Right cardiac atrium (tissue), 5 donors: ENCODE measurements at places on chromosomes 6 and 20. TPM values are rescaled to one million over a fixed set of nuclear protein-coding genes. Genes with fewer than 3 reads are reported as not detected.

GRCh38 chr6:16061818-16062217 lies 67.1 kb upstream of the MYLIP start:
- DNase-seq, result no peak

- DNase-seq, result no peak
Observed at GRCh38 chr6:15184441-15184861, 61.4 kb upstream of the JARID2 start.

GRCh38 chr20:10002866-10003265 lies 31.9 kb upstream of the ANKEF1 start:
- DNase-seq, result no peak

The LIN28B gene
- not detected for total RNA-seq

The CLVS2 gene
- not detected for total RNA-seq

The TSPO2 gene
- total RNA-seq, result not detected

GRCh38 chr20:50735813-50736212 lies 4.4 kb downstream of the PARD6B start:
- no peak for DNase-seq

The RBBP8NL gene
- not detected for total RNA-seq

The CCM2L gene
- total RNA-seq, result 9.6 TPM

DNA sequence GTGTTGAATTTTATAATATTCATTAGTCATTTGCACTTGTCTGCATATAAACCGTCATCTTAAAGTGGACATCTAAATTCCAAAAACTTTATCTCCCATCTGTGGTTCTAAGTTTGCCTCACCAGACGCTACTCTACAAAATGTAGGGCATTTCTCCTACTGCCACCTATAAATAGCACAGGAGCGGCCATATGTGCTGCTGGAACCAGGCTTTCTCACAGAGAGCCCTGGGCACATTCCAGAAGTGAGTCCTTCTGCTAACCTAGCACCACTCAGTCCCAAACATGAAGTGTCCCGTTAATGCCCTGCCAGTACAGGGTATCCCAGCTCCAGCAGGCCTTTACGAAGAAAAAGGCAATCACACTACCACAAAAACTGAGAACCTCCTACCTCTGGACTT lies 153.7 kb downstream of the TMEM242 start:
- DNase-seq, result no peak

The NNAT gene
- 0.60 TPM for total RNA-seq

The NEU1 gene
- 28.2 TPM for total RNA-seq

DNA sequence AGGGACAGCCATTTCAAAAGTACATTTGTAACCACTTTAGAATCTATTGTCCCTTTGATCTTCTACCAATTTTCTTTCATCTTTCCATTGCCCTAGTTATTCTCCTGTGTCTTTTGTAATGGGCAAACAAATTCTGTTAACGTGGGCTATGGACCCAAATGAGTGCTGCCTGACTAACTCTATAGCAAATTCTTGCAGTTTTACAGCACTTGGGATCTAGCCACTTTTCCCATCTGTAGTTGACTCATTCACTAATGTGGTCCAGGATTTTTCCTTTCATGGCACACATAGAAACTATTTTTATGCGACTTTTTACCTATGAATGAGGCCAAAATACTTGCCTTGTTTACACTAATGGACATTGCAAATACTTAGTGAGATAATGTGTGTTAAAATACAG lies 52.0 kb downstream of the GRIK2 start:
- no peak for DNase-seq

- DNase-seq, result no peak
Observed at GRCh38 chr6:118708055-118708454, 56.7 kb upstream of the CEP85L start.

The DTD1 gene
- total RNA-seq, result 11.1 TPM

GRCh38 chr6:125961117-125961516 lies 4.5 kb downstream of the HINT3 start:
- DNase-seq, result no peak

DNA sequence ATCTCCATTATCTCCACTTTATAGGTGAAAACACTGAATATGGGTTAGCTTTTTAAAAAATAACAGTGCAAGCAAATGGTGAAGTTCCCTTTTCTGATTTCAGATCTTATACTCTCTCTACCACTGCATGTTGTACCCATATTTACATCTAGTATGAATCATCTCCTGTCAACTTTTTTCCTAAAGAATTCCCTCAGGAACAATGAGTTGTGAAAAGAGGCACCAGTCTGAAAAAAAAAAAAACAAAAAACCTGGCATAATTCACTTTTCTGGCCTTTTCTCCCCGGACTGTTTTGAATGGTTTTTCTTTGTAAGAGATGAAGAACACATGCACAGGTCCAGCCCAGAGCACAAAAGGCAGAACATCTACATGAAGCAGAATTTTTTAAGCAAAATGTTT lies 596.0 kb downstream of the COL12A1 start:
- DNase-seq, result no peak

The PPP1R16B gene
- 9.1 TPM for total RNA-seq

DNA sequence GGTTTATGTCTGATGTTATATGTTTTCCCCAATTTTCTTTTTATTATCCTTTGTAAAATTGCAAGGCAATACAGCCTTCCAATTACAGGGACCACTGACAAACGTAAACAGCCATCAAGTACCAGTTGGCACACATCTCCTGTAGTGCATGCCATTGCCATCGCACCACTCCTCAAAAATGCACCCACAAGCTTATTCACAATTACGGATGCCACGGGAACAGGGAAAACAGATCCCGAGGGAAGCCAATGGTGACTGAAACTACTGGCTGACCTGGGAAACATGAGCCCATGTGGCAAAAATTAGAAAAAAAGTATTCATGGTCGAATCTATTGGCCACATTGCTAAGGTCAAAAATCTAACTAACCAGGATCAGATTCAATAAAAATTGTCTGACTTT lies 395.2 kb downstream of the PAX1 start:
- DNase-seq, result no peak

GRCh38 chr20:9503526-9504245 lies 10.7 kb upstream of the LAMP5 start:
- no peak for DNase-seq

The TMEM244 gene
- total RNA-seq, result not detected

The KIAA1755 gene
- total RNA-seq, result 13.6 TPM

GRCh38 chr6:83609248-83609647 lies 96.9 kb downstream of the PRSS35 start:
- no peak for DNase-seq

DNA sequence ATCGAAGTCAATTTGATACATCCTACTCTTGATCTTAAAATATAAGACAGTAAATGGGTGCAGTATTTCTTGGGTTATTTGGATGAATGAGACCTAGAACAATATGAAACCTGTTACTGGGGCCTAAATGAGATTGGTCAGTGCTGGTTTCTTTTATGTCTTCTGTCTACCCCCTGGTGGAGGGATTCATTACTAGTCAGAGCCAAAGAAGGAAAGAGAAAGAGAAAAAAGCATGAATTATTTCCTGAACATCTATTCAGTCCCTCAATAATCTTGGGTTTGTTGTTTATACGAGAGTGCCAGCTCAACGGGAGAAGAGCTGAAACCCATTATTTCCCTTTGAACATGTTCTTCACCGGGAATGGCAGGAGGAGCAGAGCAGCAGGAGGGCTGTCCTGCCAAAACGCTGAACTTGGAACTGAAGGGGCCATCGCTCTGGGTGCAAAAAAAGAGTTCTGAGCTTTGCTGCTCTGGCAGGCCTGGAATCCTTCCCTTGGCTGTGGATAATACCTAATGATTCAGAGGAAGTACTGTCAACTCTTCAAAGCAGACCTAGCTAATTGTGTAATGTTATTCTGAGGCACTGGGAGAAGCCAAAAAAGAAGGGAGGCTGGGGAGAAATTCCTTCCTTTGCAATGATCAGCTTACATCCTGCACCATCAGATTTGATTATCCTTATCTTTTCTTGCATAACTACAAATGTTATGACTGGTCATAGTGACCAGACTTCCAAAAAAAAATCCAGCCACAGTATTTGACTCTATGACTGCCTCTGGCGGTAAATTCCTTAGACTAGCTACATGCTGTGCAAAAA lies 72.0 kb downstream of the BLOC1S5 start:
- no peak for DNase-seq

The CRISP3 gene
- not detected for total RNA-seq

- DNase-seq, result no peak
Observed at GRCh38 chr6:125587666-125588632, 161.5 kb upstream of the HEY2 start.

- no peak for DNase-seq
Observed at GRCh38 chr6:167095888-167096287, 27.0 kb upstream of the CCR6 start.

GRCh38 chr6:30263734-30264133 lies 50.5 kb upstream of the TRIM26 start:
- DNase-seq, result no peak

GRCh38 chr6:135505648-135506047 lies 8.1 kb upstream of the AHI1 start:
- no peak for DNase-seq

DNA sequence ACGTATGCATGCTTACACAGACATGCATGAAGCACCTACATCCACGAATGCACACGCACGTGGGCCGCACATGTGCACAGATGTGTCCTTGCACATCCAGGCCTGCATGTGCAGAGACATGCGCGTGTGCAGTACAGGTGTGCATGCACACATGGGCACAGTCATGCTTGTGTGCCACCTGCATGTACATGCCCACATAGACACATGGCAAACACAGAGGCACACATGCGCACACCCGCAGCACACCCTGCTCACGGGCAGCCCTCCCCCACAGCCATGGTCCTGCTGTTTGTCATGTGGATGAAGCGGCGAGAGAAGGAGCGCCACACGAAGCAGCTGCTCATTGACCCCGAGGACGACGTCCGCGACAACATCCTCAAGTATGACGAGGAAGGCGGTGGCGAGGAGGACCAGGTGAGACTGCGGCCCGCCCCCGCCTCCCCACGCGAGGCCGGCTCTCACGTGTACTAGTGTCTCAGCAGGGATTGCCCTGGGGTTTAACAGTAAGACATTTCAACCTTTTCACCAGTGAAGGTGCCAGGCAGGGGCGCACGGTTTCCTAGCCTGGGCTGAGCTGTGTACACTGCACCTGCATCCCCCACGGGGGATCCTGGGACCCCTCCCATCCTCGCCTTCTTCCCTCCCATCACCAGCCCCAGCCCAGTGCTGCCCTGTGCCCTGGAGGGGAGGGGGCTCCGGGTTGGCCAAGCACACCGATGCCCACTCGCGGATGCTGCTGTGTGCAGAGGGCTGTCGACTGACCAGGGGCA lies 132.8 kb downstream of the TAF4 start:
- DNase-seq, result peak; percentile 2

DNA sequence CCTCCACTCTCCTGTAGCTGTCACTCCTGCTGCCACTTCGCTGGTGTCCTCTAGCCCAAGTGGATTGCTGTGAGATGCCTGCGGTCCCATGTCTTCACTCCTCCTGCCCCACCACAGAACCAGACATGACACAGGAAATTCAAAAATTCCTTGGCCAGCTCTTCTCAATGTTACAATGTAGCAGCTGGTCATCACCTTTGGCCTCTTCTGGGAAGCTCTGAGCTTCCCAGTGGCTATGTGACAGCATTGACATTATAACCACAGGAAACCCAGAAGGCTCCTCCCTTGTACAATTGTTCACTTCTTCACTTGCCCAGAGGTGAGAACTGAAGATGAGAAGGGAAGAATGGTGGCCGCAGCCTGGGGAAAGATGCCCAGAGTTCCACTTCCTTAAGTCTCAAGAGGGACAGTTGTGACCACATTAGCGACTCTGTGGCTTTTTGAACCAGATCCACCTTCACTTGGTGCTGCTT lies 76.1 kb upstream of the NAA20 start:
- no peak for DNase-seq

GRCh38 chr20:6265204-6265904 lies 142.5 kb upstream of the FERMT1 start:
- DNase-seq, result no peak

GRCh38 chr20:20299904-20300303 lies 68.0 kb upstream of the INSM1 start:
- DNase-seq, result no peak

GRCh38 chr6:145733207-145733606 lies 2.1 kb downstream of the EPM2A start:
- no peak for DNase-seq

- no peak for DNase-seq
Observed at GRCh38 chr20:61957961-61958715, 107.5 kb downstream of the TAF4 start.

- DNase-seq, result peak; percentile 58
Observed at GRCh38 chr6:39812853-39813533, 20.8 kb downstream of the DAAM2 start.

- no peak for DNase-seq
Observed at GRCh38 chr20:965956-966355, 36.2 kb downstream of the RSPO4 start.

DNA sequence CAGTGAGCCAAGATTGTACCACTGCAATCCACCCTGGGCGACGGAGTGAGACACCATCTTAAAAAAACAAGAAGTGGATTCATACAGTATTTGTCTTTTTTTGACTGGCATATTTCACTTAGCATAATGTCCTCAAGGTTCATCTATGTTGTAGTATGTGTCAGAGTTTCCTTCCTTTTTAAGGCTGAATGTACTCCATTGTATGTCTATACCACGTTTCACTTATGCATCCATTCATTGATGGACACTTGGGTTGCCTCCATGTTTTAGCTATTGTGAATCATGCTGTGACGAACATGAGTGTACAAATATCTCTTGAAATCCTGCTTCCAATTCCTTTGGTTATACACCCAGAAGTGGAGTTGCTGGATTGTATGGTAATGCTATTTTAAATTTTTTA lies 28.9 kb upstream of the FAM83D start:
- no peak for DNase-seq
